ENCODE measurements at places on chromosomes 13 and 19.

DNA sequence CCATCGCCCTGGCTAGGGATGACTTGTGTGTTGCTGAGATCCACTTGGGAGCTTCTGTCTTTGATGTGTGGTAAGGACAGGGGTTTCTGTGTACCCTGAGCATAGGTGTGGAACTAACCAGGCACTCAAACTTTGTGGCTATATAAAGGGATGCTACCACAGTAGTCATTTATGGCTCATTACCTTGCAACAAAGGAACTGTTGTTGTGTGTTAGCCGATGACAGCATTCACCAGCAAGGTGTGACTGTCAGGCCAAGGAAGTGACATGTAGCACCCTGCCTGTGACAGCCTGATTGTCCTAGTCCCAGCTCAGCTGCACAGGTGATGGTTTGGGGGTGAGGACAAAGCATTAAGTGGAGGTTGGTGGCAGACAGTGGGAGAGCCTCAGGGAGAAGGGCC lies 73.6 kb downstream of the COG3 start:
- DNase-seq, result no peak

DNA sequence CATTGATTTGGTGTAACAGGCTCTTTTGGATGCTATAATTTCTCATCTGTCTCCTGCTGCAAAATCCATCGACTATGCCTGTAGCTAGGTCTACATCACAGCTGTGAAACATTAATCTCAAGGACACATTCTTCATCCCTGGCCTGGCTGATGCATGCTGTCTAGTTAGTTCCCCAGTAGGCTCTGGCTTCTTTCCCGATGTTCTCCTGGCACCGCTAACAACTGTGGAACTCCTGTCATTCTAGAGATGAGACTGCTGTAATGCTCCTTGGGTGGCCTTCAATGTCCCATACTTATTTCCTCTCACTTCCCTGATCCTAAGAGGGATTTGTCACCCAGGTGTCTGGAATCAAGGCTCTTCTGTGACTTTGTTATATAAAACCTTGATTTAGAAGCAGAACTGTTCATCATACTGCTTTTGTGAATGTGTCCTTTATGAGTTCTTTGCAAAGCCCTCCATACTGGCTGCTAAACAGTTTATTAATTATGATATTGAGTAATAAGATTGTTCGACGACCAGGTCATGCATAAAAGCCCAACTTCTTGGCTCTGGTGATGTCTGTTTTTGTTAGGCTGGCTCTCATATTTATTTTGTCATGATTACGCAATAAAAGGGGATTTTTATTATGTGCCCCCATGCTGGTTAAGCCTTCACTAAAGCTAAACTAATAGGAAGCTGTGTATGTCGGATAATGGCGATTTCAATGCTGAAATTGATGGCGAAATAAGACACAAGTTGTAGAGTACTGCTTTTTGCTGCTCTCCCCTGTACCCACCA lies 227.5 kb downstream of the DCT start:
- no peak for DNase-seq

- no peak for DNase-seq
Measured at GRCh38 chr13:30499338-30499737, 33.6 kb upstream of the HMGB1 start.

- no peak for DNase-seq
Measured at GRCh38 chr13:23918208-23918607, 20.9 kb upstream of the C1QTNF9B start.

- DNase-seq, result no peak
Measured at GRCh38 chr13:39397226-39397895, 205.6 kb downstream of the LHFPL6 start.
